ENCODE measurements at places on chromosomes 2 and 18.

DNA sequence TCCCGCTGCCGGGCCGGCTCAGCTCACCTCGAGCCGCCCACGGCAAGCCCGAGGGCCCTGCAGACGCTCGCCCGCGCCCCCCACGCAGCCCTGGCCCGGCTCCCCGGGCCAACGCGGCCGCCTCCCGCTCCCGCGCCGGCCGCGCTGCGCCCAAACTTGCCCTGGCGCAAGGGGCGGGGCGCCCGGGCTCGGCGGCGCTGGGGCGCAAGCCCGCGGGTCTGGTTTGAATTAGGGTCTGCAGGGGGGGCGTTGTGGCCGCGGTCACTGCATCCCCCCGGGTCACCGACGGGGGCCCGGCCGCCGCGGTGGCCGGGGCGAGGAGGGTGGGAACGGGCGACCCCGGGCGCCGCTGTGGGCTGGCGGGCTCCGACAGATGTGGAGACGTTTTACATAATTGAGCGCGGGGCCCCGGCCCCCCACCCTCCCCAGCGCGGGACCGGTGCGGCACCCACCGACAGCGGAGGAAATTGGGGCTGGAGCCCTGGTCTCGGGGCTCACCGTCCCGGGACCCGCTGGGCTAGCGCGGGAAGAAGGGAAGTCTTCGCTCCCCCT is 690 bp downstream of the SDC1 start:
- DNase-seq = peak; percentile 47

- DNase-seq = no peak
These were observed 97.6 kb downstream of the RAPH1 start for GRCh38 chr2:203437511-203437910.

DNA sequence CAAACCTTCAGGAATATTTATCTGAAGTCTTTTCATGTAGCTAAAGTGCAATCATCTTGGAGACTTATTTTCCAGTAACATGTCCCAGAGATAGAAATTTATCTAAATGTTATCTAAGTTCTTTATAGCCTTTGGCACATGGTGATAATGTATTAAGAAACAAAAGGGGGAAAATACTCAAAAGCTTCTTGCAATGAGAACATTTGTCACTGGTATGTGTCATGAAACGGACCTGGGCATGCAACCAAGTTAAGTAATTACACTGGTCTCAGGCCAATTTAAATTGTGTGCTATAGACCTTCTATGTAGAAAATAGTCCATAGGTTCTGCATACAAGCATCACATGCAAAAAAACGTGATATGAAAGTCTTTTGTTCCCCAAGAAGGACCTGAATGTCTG is 136.2 kb downstream of the SLC8A1 start:
- no peak for DNase-seq

GRCh38 chr2:158045362-158045761 is 56.3 kb upstream of the UPP2 start:
- no peak for DNase-seq
